Choroid plexus epithelial cell (primary cell): ENCODE measurements at places on chromosomes 6 and 20.
A peak's percentile ranks its signal among the peaks of the same experiment; 100 is the strongest.

GRCh38 chr6:156030053-156030452 lies 574.4 kb upstream of the NOX3 start:
- no peak for DNase-seq

GRCh38 chr6:150868759-150869158 lies 3.3 kb downstream of the MTHFD1L start:
- DNase-seq = no peak

- no peak for DNase-seq
These were observed 115.6 kb upstream of the SLC24A3 start for GRCh38 chr20:19096843-19097242.

- peak; percentile 69 for DNase-seq
These were observed 70.9 kb downstream of the LCA5 start for GRCh38 chr6:79466207-79466834.

DNA sequence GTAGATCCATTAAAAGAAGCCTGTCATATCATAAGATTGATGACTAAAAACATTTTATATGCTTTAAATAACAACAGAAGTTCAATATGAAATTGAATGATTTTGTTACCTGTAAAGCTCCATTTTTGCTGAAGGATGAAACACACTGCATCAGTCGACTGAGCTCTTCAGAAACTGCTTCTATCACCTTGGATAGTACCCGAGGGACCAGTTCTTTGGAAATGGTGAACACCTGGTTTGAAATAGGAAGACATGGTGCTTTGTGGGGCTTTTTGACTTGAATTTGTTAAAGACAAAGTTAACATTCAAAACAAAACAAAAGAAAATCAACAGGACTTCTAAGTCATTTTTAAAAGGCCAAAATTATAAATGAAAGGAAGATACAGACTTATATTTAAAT lies 105.7 kb downstream of the IRF4 start:
- DNase-seq = no peak
